Upper lobe of right lung (tissue), 1 donor: ENCODE measurements at places on chromosomes 7 and 10.

GRCh38 chr7:22150221-22150620, 204.5 kb upstream of the CDCA7L start:
- H3K36me3 ChIP-seq, result peaks cover 84% of the 10 kb centered on the region
- H3K27me3 ChIP-seq, result no peaks in the 10 kb centered on the region
- no peak overlapping the region for H3K27ac ChIP-seq
- no peak overlapping the region for H3K4me3 ChIP-seq

GRCh38 chr10:80500572-80501380, 36.9 kb upstream of the SH2D4B start:
- peaks cover 9% of the 10 kb centered on the region for H3K36me3 ChIP-seq
- no peak overlapping the region for H3K4me3 ChIP-seq

DNA sequence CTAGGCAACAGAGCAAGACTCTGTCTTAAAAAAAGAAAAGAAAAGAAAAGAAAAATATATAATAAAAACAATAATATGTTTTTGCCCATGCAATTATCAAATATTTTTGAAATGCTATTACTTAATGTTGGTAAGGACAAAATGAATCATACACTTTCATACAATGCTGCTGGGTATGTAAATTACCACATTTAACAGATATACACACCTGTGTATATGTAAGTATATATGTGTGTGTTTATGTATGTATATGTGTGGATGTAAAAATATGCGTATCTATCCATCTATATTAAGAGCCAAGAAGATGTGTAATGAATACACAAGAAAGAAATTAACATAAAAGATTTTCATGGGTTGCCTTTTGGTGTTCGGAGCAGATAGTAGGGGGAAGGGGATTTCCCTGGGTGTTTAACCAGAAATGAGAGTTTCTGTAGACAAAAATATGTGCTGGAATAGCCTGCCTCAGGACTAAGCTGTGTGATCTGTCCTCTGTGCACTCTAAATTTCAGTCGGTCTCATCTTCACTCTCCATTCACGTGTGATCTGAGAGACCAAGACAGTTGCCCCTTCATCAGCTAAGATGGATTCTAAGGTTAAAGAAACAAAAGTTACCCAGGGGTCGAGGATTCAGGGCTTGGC, 61.2 kb downstream of the PRKCQ start:
- H3K4me3 ChIP-seq, result no peak overlapping the region
- no peaks in the 10 kb centered on the region for H3K36me3 ChIP-seq
- H3K27me3 ChIP-seq, result no peaks in the 10 kb centered on the region
- no peak overlapping the region for H3K27ac ChIP-seq

GRCh38 chr7:42075418-42075817, 161.6 kb downstream of the GLI3 start:
- no peak for DNase-seq
- no peak overlapping the region for H3K27ac ChIP-seq
- H3K36me3 ChIP-seq, result no peaks in the 10 kb centered on the region
- no peaks in the 10 kb centered on the region for H3K4me1 ChIP-seq

DNA sequence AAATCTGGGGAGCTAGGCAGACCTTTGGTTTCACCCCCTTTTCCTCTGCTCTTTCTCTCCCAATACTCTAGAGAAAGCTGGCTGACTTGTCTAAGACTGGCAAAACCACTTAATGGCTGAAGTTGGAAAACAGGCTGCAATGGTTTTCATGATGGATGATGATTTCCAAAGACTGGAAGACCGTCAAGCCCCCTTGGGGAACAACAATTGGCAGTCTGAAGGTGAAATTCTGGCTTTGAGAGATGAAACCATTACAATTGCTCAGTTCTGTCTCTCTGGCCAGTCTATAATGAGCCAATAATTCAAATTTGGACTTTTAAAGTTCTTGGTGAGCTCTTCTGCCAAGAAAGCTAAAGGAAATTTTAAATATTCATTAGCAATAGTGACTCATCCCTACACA, 680.5 kb downstream of the PARD3 start:
- no peak overlapping the region for H3K4me3 ChIP-seq
- H3K4me1 ChIP-seq, result no peaks in the 10 kb centered on the region

DNA sequence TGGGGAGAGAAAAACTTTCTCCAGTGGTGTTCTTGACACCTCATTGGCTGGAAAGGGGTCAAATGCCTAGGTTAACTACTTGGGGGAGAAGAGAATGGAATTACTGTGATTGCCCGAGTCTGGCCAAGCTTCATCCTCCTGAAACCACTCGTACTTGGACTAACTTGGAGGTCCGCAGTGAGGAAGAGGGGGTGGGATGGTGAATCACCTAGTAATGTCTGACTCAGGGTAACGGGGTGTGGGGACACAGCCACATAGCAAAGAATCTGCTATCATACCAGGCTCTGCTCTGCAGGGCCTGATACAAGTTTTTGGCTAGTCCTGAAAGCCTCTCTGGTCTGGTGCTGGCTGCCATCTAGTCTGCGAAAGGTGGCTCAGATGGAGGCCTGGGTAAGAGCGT, 190.9 kb downstream of the RPS24 start:
- H3K4me3 ChIP-seq, result no peak overlapping the region
- H3K27me3 ChIP-seq, result no peaks in the 10 kb centered on the region
- no peaks in the 10 kb centered on the region for H3K4me1 ChIP-seq
- H3K36me3 ChIP-seq, result no peaks in the 10 kb centered on the region
- no peak for DNase-seq

DNA sequence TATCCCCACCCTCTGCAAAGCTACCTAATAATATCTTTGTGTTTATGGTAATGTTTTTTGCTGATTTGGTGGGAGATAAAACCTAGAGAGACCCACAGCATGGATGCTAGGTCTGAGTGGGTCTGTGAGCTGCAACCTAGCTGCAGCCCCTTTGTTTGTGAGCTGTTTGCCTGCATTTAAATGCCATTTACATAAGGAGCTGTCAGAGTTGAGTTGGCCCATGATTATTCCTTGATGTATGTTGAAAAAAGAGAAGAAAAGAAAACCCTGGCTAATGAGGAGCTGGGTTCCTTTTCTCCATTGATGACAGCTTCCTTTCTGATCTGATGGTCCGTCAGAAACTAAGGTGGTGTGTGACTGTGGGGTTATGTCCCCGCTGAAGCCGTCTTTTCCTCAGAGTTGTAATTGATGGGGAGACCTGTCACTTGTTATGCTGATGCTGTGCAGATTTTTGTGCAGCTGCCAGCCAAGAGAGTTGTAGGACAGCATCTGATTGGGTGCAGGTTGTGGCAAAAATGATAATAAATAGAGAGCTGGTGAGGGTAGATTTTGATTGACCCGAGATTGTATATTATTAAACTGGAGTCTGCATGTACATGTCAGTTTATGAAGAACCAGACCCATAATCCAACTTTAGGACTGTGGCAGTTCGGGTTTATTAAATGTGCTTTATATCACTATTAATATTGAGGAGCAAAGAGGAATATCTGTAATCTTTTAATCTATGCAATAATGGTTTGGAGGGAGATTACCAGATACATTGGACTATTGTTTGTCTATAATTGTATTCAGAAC, 219.8 kb downstream of the AUTS2 start:
- no peaks in the 10 kb centered on the region for H3K27me3 ChIP-seq
- DNase-seq, result no peak
- H3K4me3 ChIP-seq, result no peak overlapping the region

DNA sequence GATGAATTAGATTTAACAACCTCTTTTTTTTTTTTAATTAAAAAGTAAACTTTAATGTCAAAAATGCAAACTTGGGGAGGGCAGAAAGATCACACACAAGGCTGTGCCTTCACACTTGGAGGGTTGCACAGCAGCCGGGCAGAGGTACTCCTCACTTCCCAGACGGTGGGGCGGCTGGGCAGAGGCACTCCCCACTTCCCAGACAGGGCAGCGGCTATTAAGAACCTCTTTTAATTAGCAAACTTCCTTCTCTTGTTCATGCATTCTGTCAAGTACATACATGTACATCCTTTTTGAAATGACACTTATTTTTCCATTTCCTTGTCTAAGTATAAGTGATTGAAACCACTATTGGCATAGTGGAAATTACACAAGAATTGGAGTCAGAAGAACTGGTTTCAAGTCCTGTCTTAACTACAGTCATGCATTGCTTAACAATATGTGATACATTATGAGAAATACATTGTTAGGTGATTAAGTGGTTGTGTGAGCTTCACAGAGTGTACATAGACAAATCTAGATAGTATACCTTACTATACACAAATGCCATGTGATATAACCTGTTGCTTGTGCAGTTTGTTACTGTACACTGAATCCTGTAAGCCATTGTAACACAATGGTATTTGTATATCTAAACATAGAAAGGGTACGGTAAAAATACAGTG, 26.5 kb downstream of the BTRC start:
- no peaks in the 10 kb centered on the region for H3K4me1 ChIP-seq
- no peaks in the 10 kb centered on the region for H3K36me3 ChIP-seq
- DNase-seq, result no peak
- H3K27ac ChIP-seq, result no peak overlapping the region
- no peak overlapping the region for H3K4me3 ChIP-seq
- H3K27me3 ChIP-seq, result no peaks in the 10 kb centered on the region

GRCh38 chr10:60098677-60099601, 192.6 kb upstream of the CCDC6 start:
- H3K27ac ChIP-seq, result no peak overlapping the region
- H3K4me1 ChIP-seq, result no peaks in the 10 kb centered on the region
- no peak for DNase-seq
- no peaks in the 10 kb centered on the region for H3K27me3 ChIP-seq
- no peak overlapping the region for H3K4me3 ChIP-seq
- H3K36me3 ChIP-seq, result no peaks in the 10 kb centered on the region

DNA sequence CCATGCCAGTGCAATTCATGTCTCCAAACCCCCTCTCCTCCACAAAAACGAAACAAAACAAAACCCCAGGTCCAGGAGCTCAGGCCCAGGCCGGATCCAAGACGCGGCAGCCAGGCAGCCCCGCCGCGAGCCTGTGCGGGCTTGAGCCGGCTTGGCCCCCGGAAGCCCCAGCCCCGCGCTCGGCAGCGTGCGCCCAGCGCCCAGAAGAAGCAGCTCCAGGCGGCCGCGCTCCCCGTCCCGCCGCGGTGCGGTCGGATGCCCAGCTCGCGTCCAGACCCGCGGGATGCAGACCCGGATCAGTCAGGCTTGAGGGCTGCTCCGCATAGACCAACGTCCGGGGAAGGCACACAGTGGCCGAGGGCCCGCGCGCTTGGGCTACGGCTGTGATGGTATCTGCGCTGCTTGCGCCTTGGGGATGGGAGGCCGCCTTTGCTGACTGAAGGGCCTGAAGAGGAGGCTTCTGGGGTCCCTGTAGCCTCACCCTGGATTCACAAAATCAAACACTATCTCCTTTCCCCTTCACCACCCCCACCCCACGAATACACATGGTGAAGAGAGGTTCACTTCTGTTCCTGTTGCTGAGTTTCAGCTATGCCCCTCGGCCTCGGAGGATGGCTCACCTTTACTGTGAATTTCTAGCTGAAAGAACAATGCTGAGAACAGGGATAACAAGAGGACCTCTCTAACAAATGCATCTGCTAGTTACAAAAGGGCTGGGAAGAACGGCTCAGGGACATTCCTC, 79.9 kb upstream of the EN2 start:
- DNase-seq, result no peak
- peaks cover 52% of the 10 kb centered on the region for H3K4me1 ChIP-seq
- H3K27me3 ChIP-seq, result peaks cover 100% of the 10 kb centered on the region

DNA sequence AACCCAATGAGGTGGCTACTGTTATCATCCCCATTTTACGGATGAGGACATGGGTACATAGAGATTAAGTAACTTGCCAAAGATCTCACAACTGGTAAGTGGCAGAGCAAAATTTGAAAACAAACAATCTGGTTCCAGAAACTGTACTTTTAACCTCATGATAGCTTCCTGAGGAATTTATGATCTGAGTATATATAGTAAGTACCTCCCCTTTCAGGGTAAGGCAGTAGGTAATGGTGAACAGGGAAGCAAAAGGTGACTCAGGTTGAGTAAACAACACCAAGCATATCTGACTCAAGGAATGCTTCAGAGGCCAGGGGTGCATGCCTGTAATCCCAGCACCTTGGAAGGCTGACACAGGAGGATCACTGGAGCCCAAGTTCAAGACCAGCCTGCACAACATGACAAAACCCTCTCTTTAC, 21.1 kb downstream of the KLLN start:
- H3K4me3 ChIP-seq, result no peak overlapping the region
- no peak for DNase-seq
- H3K4me1 ChIP-seq, result no peaks in the 10 kb centered on the region
- H3K27me3 ChIP-seq, result no peaks in the 10 kb centered on the region

GRCh38 chr7:159179241-159179640, 34.6 kb upstream of the VIPR2 start:
- no peak overlapping the region for H3K4me3 ChIP-seq
- no peaks in the 10 kb centered on the region for H3K27me3 ChIP-seq
- H3K27ac ChIP-seq, result no peak overlapping the region
- DNase-seq, result no peak

GRCh38 chr7:18808026-18808425, 309.4 kb downstream of the TWIST1 start:
- no peaks in the 10 kb centered on the region for H3K4me1 ChIP-seq
- DNase-seq, result no peak
- no peak overlapping the region for H3K4me3 ChIP-seq
- no peaks in the 10 kb centered on the region for H3K27me3 ChIP-seq
- no peak overlapping the region for H3K27ac ChIP-seq

DNA sequence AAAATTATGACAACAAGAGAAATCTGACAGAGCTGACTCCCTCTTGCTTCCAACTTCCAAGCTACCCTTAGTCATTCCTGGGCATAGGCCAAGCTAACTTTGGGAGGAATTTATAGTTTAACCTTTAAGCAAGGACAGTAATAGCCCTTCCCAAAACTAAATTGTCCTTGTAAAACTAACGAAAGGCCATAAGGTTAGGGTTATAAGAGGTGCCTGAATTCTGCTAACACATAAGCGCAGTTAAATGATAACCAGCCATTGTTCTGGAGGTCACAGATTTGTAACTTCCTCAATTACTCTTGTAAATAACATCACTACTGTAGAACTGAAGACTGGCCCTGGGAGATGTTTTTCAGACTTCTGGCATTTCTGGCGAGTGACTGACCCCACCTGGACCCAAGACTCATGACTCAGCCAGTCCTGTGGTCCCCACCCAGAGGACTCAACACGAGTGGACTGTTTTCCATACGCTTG, 481.2 kb downstream of the KCNMA1 start:
- no peak overlapping the region for H3K4me3 ChIP-seq
- DNase-seq, result no peak
- no peak overlapping the region for H3K27ac ChIP-seq
- H3K27me3 ChIP-seq, result no peaks in the 10 kb centered on the region
- H3K4me1 ChIP-seq, result no peaks in the 10 kb centered on the region
